ENCODE measurements at places on chromosomes 7 and 10.

- no peak for DNase-seq
Measured at GRCh38 chr7:31014826-31015225, 37.3 kb upstream of the ADCYAP1R1 start.

- no peak for DNase-seq
Measured at GRCh38 chr10:2989292-2989947, 77.9 kb upstream of the PFKP start.

DNA sequence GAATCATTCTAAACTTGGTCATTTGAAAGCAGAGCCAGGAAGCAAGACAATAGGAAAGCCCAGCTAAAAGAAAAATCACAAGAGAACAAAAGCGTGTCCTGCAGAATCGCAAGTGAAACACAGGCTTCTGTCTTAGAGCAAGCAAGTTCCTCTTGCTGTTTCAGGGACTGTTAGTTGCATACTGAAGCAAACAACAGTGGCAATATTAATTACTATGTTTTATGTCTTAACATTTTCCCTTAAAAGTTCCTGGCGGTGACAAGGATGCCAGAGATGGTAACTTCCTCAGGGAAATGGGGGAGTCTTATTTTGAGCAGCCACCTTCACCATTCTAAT, 217.1 kb downstream of the GFRA1 start:
- DNase-seq, result no peak

- peak; percentile 55 for DNase-seq
Measured at GRCh38 chr10:112775381-112775780, 174.7 kb upstream of the TCF7L2 start.

GRCh38 chr7:139898483-139898882, 69.4 kb downstream of the TBXAS1 start:
- DNase-seq, result no peak

GRCh38 chr7:57210212-57210611, 78.0 kb upstream of the ZNF479 start:
- DNase-seq, result no peak

GRCh38 chr7:130918129-130919052, 184.4 kb upstream of the KLF14 start:
- DNase-seq, result no peak

- DNase-seq, result peak; percentile 63
Measured at GRCh38 chr10:44046605-44047004, 338.3 kb downstream of the CXCL12 start.

GRCh38 chr10:119281581-119282071, 74.3 kb downstream of the GRK5 start:
- DNase-seq, result peak; percentile 28

- DNase-seq, result no peak
Measured at GRCh38 chr10:71250842-71251241, 38.5 kb downstream of the UNC5B start.

DNA sequence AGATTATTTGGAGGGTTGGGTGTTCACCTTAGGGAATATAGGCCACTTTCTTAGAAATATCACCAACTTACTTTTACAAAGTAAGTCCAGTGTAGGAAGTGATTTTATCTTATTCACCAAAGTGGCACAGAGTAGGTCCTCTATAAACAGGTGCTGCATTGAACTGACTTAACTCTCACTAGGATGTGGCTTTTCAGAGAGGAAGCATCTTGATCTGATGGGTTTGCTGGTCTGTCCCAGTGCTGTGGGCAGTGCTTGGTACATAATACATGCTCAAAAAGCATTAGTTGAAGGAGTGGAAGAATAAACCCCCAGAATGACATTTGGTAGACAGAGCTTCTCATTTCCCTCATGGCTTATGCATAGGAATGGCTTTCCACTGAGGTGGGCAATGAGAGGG, 334.7 kb downstream of the LRMDA start:
- no peak for DNase-seq

DNA sequence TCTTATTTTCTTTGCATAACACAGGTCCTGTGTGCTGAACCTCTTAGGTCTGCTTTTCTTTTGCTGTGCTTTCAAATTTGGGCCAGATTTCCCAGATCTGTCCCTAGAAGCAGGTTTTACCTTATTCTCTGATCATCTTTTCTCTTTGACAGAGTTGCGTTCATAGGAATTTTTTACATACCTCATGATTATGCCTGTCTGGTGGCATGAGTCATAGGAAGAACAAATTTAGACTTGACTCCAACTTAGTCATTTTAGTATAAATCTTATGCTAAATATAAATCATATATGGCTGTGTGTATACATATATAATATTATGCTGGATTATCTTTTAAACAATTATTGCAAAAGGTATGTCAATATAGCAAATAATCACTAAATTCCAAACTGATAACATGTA, 1038.9 kb downstream of the GRM8 start:
- peak; percentile 11 for DNase-seq

DNA sequence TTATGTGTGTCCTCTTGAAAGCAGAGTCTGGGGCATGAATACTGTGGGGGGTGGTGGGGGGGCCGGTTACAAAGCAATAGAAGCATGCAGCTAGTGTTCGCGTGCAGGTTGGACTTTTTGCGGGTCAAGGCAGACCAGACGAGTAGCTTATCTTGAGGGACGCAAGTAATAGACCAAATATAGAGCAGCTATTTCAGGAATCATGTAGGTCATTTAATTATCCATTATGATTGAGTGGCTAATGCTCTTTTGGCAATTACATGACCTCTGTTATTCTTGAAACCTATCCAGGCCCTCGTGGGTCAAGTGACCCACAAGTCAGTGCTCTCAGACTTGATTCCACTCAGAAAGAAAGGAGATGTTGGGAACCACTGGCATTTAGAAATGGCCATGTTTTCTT, 93.0 kb downstream of the BTRC start:
- no peak for DNase-seq

DNA sequence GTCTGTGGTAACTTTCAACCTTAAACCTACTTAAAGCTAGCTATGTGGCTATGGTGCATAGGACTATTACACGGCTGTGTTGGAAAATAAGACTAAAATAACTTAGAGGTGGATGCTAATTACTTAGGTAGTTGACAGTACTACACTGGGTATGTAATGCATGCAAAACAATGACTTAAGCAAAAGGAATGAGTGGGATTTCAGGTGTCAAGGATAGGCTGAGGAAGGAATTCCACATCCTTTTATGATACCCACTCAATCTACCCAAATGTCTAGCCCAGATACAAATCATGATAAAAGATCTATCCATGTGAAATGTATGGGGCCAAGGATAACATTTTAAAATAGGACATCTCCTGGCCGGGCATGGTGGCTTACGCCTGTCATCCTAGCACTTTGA, 13.9 kb downstream of the CDNF start:
- no peak for DNase-seq

- no peak for DNase-seq
Measured at GRCh38 chr10:68269562-68270290, 37.8 kb upstream of the ATOH7 start.

DNA sequence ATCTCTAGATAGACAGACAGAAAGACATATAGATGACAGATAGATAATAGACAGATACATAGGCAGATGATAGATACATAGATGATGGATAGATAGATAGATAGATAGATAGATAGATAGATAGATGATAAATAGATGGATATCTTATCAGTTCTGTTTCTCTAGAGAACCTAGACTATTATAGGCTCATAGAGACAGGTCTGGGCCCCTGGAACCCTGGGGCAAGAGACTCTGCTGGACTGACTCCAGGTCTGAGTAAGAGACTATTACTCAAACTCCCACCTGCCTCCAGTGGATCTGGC, 58.3 kb downstream of the FRMPD2 start:
- DNase-seq, result no peak

DNA sequence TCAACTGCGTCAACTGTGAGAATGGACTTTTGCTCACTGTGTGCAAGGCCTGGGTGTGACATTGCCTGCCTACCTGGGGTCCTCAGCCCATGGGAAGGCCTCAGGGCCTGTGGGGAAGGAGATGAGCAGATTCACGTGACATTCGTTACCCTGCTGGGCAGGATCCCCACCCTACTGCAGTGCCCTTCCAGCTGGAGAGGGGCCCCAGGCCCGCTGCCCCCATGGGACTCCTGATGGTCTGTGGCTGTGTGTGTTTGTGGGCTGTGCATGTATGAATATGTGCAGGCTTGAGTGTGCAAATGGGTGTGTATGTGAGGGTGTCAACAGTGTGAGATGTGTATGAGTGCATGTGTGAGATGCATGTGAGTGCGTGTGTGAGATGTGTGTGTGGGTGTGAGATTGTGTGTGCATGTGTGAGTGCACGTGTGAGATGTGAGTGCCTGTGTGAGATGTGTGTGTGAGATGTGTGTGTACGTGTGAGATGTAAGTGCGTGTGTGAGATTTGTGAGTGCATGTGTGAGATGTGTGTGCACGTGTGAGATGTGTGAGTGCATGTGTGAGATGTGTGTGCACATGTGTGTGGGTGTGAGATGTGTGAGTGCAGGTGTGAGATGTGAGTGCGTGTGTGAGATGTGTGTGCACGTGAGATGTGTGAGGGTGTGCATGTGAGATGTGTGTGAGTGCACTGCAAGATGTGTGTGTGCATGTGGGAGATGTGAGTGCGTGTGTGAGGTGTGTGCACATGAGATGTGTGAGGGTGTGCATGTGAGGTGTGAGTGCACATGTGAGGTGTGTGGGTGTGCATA, 29.7 kb downstream of the PPIF start:
- DNase-seq, result no peak

GRCh38 chr10:83078160-83078559, 1061.1 kb upstream of the GHITM start:
- DNase-seq, result no peak

DNA sequence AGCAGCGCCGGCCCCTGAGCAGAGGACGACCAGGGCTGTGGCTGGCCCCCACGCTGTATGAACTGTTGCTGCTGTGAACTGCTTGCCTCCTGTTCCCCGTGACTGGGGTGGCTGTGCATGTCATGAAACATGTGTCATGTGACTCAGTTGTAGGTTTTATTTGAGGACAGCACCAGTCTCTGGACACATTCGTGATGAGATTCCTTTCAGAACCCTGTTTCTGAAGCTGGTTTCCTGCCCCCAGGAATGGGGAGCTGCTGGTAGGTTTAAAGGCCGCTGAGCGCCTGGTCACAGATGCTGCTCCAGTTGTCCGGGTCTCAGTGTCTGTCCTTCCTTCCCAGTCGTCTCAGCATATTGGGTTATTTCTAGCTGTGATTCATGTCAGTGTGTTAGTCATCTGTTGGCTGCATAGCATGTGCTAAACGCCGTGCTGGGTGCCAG, 79.1 kb upstream of the PPIF start:
- peak; percentile 56 for DNase-seq

- no peak for DNase-seq
Measured at GRCh38 chr7:136339464-136339863, 362.3 kb upstream of the MTPN start.

- DNase-seq, result no peak
Measured at GRCh38 chr10:26090762-26091161, 125.8 kb upstream of the GAD2 start.

DNA sequence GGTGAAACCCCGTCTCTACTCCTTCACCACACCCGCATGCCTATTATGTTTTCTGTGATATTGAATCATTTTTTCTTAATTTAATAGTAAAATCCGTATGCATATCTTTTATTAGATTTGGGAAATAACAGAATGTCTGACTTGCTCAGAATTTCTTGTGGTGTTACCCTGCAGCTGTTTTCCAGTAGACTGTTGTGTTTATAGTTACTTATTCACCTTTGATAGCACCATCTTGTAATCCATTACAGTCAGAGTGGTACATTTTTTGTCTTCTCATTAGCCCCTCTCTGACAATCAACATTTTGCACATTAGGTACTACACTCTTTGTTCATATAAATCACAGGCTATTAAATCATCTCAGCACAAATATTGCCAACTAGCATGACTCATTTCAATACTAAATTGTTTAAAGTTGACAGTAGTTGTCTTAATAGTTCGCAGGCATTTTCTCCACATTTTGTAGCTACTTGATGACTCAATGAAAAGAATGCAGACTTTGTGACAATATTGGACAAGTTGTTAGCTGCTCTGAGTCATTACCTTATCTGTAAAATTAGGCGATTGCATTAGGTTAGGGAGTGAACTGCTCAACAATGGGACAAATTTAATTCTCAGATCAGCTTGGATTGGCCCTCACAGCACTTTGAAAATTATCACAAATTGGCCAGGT, 17.8 kb upstream of the SLC16A12 start:
- DNase-seq, result peak; percentile 93

DNA sequence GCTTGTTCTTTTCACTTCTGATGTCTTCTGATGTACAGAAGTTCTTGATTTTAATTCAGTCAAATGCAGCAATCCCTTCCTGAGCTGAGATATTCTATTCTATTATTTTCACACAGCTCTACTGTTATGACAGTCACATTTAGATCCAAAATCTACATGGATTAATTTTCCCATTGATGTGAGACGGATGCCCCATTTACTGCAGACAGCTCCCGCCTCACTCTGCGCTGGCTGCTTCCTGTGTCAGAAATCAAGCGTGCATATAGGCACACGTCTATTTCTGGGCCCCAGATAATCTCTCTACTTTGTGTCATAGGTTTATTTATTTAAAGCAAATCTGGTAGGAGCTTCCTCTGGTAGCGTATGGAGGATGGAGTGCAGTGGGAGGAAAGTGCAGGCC, 6.7 kb downstream of the BNIP3 start:
- no peak for DNase-seq

DNA sequence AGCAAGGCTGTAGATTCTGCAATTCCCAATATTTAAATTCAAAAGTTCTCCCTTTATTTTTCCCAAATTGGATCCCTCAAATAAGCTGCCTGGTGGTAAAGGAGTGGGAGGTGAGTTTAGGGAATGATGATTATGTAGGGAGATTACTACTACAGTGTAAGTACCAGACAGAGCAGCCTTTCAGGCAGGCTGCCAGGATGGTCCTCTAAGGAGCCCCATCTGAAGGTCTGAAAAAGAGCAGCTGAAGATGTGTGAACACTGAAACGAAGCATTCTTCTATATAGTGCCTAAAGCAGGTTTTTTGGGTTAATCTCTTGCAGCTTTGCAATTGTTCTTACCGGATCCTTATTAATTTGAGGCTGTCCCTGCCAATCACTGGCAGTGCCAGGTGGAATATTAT, 84.7 kb downstream of the CREB5 start:
- no peak for DNase-seq

DNA sequence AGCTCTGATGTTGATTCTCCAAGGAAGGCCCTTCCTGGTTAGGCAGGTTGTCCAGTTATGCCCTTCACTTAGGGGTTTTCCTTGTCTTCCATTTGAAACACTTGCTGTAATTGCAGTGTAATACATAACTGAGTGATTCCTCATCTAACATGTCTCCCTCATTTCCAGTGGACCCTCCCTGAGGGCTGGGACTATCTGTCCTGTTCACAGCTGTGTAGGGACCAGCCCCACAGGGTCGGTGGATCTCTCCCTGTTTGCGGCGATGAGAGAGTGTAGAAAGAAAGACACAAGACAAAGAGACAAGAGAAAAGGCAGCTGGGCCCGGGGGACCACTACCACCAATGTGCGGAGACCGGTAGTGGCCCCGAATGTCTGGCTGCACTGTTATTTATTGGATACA, 135.9 kb upstream of the EEPD1 start:
- no peak for DNase-seq

DNA sequence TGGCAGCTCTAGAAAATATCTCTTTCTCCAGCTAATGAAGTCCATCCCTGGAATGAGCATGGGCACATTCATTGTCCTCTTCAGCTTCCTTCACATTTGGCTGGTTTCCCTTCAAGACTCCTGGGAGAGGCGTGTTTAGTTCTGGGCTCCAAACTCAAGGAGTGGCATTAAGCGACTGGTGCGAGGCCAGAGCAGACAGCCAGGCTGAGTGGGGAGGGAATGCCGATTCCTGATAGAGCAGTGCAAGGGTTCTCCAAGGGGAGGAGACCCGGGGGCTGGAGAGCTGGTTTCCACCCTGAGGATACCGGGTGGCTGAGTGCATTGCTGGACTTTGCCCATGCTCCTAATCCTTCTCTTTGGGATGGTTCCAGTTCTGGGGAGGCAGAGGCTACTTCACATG, 372.1 kb downstream of the RPS24 start:
- DNase-seq, result no peak

- DNase-seq, result no peak
Measured at GRCh38 chr10:86368987-86369386, 2.4 kb upstream of the GRID1 start.

All from choroid plexus epithelial cell (primary cell).